ENCODE measurements at places on chromosomes 4 and X.

- no peak for DNase-seq
These were observed 2.0 kb downstream of the DDX3X start for GRCh38 chrX:41335958-41336331.

DNA sequence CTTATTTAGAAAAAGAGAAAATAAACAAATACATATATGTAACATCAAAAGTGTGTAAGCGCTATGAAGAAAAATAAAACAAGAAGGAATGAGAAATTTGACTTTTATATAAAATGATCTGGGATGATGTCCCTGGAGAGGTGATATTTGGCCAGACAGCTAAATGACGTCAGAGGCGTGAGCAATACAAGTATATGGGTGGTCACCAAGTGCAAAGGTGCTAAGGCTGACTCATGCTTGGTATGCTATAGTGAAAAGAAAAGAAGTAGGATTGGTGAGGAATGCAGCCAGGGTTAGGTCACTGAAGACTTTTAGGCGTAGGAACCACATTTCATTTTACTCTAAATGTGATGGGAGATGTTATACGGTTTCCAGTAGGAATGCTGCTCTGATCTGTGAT, 1049.1 kb upstream of the TENM3 start:
- DNase-seq = no peak

GRCh38 chr4:40601641-40602040, 28.0 kb downstream of the RBM47 start:
- DNase-seq = no peak

DNA sequence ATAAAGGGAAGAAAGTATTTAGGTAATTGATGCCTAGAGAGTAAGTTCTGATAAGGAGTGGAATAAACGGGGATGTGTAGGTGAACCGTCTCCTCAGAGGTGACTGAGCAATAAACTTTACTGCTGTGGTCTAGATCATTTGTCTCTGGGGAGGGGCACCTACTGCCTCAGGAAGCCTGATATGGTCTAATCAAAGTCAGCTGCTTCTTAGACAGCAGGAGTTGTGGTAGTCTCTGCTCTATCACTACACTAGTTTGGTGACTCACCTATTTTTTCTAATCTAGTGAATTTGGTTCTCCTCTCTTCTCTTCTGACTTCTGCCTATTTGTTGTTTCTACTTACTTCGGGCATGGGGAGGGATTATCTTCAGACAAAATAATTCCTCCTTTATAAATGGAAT, 95.1 kb upstream of the STIM2 start:
- DNase-seq = no peak
